ENCODE measurements at places on chromosomes 11 and 22.

- DNase-seq, result no peak
Observed at GRCh38 chr11:33696931-33697638, 3.5 kb downstream of the C11orf91 start.

DNA sequence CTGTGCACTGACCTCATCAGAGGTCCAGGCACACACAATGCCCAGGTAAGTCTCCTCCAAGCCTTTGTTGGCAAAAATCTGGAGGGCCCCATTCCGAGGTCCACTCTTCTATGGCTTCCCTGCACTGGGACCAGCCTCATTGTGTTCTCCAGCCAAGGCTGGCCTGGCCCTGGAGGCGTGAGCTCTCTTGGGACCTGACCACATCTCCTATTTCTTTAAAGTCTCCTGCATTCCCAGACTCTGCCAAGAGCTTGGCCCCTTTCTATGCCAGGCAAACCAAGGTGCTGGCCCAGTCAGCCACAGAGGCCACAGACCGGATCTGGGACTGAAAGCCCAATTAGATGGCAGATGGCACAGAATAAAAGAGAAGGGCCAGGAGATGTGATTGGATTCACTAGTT is 55.1 kb downstream of the C11orf58 start:
- DNase-seq, result no peak

DNA sequence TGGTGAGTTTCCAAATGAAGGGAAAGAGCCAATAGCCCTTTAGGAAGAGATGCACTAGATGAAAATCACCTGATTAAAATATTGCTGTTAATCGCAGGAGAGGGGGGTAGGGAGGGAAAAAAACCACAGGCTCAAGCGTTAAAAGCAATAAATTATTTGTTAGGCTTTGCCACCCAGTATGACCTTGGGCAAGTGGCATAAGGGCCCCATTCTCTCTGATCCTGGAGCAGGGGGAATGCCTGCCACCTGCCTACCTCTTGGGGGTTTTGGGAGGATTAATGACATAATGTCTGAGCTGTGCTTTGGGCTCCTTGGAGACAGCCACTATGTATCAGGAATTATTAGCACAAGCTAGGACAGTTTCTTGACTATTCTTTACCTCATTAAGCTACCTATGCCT is 80.0 kb downstream of the ZNRF3 start:
- no peak for DNase-seq

DNA sequence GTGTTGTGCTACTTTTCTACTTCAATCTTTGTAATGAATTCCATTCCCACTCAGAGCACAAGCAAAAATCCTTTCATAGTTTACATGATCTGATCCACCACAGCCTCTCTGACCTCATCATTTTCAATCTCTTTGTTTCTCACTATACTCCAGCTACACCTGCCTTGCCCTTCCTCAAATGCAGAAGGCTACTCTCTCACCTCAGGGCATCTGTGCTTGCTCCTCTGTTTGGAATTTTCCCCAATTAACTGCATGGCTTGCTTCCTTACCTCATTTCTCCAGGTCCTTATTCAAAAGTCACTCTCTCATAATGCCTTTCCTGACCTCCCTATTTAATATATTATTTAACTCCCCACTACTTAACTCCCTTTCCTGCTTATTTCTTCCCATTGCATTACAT is 100.6 kb upstream of the OLFML1 start:
- no peak for DNase-seq

- no peak for DNase-seq
Observed at GRCh38 chr22:33472462-33473344, 414.5 kb upstream of the SYN3 start.

GRCh38 chr11:130151196-130151595 is 8.4 kb upstream of the ST14 start:
- DNase-seq, result no peak

GRCh38 chr11:1293619-1294015 is 15.8 kb downstream of the TOLLIP start:
- DNase-seq, result no peak

GRCh38 chr11:62146476-62147200 is 22.8 kb downstream of the INCENP start:
- no peak for DNase-seq

GRCh38 chr11:34604145-34604544 is 16.7 kb upstream of the EHF start:
- no peak for DNase-seq

DNA sequence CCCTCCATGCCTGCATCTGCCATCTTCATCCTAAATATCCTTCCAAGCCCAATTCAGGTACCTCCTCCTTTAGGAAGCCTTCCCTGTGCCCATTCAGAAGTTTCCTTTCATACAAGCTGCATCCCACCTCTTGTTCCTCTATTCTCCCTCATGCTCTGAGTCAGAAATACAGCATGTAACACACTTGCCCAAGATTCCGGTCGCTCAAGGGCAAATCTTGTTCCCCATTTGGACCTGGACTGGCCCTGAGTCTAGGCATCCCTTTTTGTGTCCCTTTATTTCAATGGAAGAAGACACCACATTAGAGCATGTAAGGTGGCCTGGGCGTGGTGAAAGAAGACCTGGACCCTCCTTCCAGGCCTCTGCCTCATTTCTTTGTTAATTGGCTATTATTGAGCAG is 38.5 kb downstream of the RTL6 start:
- no peak for DNase-seq

GRCh38 chr11:98630736-98631135 is 390.0 kb upstream of the CNTN5 start:
- no peak for DNase-seq

DNA sequence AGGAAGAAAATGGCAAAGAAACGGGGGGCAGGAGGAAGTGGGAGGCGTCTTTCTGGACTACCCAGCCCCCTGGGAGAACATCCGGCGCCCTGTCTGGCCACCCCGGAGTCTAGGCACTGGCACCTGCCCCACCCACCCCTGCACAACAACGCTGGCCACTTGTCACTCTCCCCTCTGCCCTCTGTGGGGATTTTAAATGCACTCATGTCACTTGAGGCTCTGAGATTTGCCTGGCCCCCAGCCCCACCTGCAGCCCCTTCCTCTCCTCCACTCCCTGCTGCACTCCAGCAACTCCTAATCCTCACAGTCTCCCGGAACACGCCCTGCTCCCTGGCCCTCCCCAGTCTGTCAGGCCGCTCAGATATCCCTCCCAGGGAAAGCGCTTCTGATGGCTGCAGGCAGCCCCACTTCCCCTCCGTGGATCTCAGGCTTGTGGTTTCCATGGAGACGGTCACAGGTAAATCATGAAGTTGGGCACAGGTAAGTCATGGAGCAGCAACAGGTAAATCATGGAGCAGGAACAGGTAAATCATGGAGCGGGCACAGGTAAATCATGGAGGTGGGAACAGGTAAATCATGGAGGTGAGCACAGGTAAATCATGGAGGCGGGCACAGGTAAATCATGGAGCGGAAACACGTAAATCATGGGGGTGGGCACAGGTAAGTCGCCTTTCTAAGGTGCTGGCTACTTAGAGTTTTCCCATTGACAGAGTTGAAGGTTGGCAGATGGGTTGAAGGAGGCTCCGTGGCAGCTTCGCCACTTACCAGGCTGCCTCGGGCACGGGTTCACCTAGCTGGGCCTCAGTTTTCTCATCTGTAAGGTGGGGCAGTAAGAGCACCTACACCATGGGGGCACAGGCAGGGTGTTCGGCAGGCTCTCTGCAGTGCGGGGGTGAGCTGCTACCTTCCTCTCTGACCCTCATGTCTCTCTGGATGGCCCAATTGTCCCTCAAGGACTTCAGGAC is 79.0 kb upstream of the SHISAL1 start:
- DNase-seq, result no peak

DNA sequence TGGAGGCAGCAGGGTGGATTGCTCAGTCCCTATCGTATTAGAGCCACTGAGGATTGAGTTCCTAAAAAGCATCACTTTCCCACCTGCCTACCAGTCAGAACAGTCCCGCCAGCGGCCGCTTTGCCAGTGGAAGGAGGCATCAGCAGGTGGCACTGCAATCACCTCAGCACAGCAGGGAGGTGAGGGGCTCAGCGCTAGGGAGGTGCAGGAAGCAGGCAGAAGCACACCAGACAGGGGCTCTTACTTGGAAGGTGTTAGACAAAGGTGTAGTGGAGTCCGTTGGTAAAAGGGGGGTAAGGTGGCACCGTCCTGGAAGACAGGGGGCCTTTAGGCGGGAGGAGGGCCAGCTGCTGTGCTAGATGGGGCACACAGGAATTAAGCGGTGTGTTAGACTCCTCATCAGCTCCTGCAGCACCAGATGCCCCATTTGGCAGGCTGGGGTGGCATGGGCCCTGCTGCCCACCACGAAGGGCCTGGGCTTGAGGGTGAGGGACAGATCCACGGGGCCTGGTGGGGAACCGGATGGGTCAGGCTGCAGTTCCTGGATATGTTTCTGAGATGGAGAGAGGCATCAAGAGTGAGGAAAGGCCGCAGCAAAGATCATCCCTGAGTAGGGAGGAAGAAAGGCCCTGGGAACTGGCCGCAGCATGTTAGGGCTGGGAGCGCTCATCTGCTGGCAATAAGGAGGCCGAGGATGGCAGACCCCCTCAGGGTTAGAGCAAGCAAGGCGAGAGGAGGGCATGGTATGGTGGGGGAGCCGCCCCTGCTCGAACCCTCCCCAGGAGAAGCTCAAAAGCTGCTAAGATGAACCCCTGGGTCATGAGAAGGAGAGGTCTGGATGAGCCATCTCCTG is 42.5 kb downstream of the C11orf58 start:
- DNase-seq, result no peak

DNA sequence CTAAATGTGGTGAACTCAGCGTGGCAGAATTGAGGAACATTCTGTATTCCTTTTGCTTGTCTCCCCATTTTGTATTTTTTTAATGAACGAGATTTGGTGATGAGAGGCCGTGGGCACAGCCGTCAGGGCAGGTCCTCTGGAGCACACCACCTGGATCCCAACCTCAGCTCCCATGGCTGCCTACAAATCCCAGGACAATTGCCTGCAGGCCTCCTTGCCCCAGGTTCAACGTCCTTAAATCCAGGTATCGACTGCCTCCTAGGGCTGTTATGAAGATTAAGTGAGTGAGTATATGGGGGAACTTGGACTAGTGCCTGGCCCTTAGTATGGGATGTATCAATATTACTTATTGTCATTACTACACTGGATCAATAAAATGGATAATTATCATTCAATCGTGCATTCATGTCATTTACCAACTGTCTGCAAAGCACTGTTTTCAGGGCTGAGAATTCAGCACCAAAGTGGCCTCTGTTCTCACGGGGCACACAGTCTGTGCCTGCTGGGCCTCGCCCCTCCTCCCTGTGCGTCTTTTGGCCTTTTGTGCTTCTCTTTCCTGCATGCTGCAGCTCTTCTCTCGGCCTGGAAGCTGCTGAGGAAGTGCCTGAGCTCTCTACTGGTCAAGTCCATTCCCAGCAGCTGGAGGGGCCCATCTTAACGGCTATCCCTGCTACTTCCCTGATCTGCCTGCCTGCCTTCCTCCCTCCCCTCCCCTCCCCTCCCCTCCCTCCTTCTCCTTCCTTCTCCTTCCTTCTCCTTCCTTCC is 1343.7 kb downstream of the BRD1 start:
- DNase-seq, result no peak

GRCh38 chr11:33942954-33943353 is 51.1 kb upstream of the LMO2 start:
- no peak for DNase-seq

- DNase-seq, result no peak
Observed at GRCh38 chr11:113521737-113522517, 46.7 kb upstream of the DRD2 start.

GRCh38 chr22:23276656-23277582 is 96.6 kb downstream of the BCR start:
- DNase-seq, result no peak

- no peak for DNase-seq
Observed at GRCh38 chr22:19820880-19821522, 33.7 kb downstream of the GNB1L start.

GRCh38 chr22:31127181-31127772 is 4.5 kb downstream of the INPP5J start:
- DNase-seq, result no peak

GRCh38 chr11:65418431-65418680 is 4.2 kb upstream of the NEAT1 start:
- no peak for DNase-seq

GRCh38 chr11:99370549-99371216 is 349.9 kb downstream of the CNTN5 start:
- no peak for DNase-seq

DNA sequence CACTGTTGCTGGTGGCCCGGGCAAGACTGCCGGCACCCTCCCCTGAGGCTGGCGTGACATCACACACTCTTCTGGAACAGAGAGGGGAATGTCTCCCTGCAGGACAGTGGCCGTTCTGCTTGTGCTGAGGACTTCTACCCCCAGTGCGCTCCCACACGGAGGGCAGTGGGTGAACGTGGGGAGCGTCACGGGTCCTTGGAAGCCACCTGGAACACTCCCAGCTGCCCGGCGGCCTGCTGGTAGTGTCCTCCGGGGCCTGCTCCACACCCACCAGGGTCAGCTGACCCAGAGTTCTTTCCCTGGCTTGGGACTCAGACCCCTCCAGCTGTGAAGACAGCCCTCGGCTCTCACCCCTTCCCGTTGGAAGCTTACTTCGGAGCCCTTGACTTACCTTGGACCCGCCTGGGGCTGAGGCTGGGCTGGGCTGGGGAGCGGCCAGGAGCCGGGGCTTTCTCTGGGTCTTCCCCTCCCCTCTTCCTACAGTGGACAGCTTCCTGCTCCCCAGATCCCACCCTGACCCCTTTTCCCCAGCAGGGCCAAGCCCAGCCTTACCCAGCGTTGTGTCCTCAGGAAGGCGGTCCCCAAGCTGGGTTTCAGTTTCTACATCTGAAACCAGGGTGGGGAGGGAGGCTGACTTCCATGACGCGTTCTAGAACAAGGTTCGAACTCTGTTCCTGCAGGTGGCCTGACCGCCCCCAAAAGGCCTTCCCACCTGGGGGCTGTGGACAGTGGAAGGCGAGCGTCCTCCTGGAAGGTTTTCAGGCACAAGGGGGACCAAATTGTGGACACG is 14.8 kb upstream of the GAL start:
- DNase-seq, result no peak

DNA sequence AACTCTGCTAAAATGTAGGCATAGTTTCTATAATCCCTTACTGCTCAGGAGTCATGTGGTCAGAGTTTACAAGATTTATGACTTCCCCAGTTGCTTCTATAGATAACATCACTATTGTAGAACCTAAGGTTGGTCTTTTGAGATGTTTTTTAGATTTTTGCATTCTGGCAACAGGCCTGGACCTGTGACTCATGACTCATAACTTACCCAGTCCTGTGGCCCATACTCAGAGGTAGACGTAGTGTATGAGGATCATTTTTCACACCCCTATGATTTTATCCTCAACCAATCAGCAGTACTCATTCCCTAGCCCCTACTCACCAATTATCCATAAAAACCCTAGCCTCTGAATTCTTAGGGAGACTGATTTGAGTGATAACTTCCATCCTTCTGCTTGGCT is 384.4 kb upstream of the DDI1 start:
- no peak for DNase-seq

All from left kidney (tissue), 8 donors.